ENCODE measurements at places on chromosomes 7 and 10.

DNA sequence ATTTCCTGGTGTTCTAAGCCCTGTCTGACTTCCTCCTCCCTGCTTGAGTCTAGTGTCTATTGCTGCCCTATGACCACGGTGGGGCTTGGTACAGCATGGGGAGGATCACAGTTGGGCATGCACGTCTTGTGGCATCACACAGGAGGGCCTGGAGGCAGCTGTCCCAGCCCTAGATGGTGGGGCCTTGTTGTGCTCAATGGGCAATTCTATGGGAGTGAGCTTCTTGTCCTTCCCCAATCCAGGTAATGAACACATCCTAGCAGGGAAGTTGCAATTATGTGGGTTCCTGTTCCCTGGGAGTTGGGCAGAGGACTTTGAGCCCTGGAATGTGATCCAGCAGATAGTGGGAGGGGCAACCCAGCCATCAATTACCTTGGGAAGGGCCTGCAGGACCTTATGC lies 10.8 kb upstream of the FAM3C start:
- no peak for DNase-seq

DNA sequence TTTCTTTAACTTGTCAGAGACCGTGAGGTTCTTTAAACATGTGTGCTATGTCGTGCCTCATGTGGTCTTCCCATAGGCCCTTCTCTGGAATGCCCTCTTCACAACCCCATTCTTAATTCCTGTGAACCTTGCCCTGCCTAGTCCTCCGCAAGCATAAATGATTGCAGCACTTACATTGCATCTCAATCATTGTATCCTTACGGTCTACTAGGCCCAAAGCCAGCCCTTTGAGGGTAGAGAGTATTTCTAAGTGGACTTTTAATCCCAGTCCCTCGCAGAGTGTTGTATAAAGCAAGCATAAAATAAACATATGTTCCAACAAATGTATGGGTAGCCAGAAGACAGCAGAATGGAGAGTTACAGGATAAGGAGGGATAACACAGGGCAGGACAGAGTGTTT lies 92.1 kb upstream of the FAM133B start:
- DNase-seq = no peak

DNA sequence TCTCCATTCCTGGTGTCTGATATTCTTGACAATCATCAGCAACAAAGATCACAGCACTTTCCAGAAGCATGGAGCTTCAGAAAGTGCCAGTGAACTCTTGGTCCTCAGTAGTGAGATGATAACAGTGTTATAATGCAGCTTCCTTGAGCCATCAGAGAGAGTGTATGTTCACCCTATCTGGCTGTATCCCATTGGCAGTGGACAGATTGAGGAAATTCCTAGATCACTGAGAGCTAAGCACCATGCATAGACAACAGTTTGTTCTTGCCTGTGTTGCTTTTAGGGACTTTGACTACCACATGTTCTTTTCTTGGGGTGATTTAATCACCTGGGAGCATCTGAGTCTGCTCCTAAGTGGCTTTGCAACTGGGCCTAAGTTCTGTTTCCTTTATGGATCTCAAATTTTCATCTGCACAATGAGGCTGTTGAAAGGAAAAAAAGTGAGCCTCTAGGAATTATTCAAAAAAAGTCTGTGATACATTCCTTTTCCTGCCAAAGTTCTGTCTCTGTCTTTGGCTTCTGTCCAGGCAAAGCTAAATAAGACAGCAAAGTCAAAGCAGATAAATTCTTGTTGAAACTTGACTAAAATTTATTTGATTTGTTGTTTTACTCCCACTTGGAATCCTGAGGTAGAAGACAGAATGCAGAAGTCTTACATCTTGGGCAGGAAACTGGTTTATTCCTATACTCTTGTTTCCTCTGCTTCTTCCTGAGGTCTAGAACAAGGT lies 14.5 kb upstream of the ZNF282 start:
- DNase-seq = no peak

- DNase-seq = no peak
Observed at GRCh38 chr10:100683004-100683403, 62.4 kb upstream of the PAX2 start.

DNA sequence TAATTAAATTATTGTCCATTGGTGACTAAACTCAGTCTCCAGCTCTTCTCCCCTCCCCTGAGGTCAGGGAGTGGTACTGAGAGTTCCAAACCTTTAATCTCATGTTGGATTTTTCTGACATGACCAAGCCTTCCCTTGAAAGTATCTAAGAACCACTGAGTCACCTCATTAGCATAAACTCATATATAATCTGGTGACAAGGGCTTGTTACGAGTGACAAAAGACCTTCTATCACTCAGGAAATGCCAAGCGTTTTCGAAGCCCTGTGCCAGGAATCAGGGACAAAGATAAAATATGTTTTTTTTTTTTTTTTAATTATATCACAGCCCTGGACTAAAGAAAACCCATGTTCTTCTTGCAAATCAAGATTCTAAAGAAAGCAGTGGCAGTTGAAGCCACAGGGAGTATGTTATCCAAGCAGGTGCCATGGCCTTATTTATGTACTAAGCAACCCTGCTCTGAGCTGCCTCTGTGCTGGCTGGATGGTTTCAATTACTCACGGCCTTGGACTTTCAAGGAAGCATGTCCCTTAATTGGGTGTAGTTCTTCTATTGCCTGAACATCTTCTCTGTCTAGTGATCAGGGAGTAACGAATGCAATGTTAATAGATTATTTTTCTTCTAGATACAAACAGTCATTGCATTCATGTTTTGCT lies 169.0 kb upstream of the PRKCQ start:
- DNase-seq = peak; percentile 65
